ENCODE measurements at places on chromosomes 12 and 14. TPM values are rescaled to one million over a fixed set of nuclear protein-coding genes. Genes with fewer than 3 reads are reported as not detected.

WNT1 gene
- not detected for total RNA-seq

DTD2 gene
- total RNA-seq = 14.2 TPM

RD3L gene
- total RNA-seq = not detected

LIN52 gene
- total RNA-seq = 5.6 TPM

SLC6A13 gene
- not detected for total RNA-seq

RPS6KA5 gene
- 11.7 TPM for total RNA-seq

GYS2 gene
- not detected for total RNA-seq

AKAP6 gene
- total RNA-seq = 2.3 TPM

RAN gene
- 147 TPM for total RNA-seq

IAPP gene
- total RNA-seq = not detected

ZNF664 gene
- total RNA-seq = 26.8 TPM

DAO gene
- not detected for total RNA-seq

SYNJ2BP gene
- total RNA-seq = 12.0 TPM

ST8SIA1 gene
- 8.5 TPM for total RNA-seq

PROX2 gene
- total RNA-seq = 0.10 TPM

TNS2 gene
- 87.1 TPM for total RNA-seq

GRCh38 chr14:50040895-50041465 lies 75.4 kb downstream of the VCPKMT start:
- no peak for DNase-seq

- DNase-seq = no peak
Measured at GRCh38 chr14:97290065-97290464, 492.9 kb downstream of the VRK1 start.

- no peak for DNase-seq
Measured at GRCh38 chr12:26121323-26122060, 3.3 kb downstream of the BHLHE41 start.

GRCh38 chr12:96396914-96397313 lies 3.3 kb downstream of the CDK17 start:
- no peak for DNase-seq

GRCh38 chr12:75750716-75751306 lies 239.4 kb upstream of the KRR1 start:
- DNase-seq = no peak

GRCh38 chr12:104560881-104561280 lies 104.1 kb downstream of the CHST11 start:
- no peak for DNase-seq

DNA sequence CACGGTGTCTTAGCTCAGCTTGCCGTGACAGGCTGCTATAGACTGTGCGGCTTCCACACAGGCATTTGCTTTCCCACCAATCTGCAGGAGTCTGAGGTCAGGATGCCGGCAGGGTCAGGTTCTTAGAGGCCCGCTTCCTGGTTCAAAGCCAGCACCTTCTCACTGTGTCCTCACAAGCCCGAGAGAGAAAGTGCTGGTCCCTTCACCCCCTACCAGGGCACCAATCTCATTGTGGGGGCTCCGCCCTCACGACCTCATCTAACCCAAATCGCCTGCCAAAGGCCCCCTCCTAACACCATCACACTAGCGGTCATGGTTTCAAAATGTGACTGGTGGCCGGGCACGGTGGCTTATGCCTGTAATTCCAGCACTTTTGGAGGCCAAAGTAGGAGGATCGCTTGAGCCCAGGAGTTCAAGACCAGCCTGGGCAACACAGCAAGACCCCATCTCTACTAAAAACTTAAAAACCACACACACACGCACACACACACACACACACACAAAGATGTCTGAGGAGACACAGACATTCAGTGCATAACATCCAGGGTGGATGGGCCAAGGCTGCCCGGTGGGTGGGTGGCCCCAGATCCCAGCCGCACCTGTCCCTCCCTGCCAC lies 26.8 kb downstream of the MMP17 start:
- DNase-seq = no peak

DNA sequence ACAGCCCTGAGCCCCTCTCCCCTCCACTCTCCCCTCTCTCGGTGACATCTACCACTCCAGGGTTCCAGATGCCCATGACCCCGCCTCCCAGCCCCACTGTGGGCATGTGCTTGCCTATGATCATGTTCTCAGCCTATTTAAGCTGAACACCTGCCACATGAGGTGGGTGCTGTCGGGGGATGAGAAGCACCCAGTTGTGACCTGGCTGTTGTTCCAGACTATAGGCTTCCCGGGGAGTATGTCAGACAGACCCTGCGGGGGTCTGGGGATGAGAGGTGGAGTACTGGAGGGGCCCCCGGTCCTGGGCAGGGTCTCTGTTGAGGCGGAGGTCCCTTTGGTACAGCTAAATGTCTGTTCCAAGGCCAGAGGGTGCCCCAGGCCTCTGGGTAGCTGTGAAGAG lies 6.0 kb downstream of the VSX2 start:
- DNase-seq = no peak

DNA sequence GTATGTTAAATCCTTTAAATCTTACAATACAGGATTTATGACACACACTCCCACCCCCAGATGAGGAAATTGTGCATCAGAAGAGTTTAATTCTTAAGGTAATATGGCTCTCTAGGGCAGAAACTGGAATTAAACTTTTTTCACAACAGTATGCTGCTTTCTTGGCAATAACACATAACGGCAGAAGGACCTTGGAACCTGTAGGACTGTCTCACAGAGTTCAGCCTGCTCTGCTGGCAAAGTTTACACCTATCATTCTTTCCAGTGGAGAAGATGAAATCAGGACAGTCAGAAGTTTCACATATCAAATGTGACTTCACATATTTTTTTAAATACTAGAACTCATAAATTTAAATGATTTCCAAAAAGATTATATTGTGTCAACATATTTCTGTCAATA lies 30.6 kb upstream of the MYF6 start:
- DNase-seq = no peak

DNA sequence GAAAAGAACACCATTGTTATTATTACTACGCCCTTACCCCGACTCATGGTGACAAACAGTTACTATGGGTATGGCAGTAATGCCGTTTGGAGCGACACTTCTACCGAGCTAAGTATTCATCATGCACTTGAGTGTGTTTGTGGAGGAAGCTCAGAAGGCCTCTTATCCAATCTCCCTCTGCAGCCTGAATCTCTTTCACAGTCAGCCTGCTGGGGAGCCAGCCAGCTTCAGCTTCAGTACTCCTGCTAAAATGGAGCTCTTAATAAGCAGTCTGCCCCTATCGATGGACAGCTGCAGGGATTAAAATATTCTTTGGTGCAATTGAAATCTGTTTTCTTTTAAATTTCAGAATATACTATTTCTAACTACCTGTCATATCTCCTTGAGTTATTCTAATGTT lies 24.7 kb upstream of the ATP5MC2 start:
- DNase-seq = no peak

DNA sequence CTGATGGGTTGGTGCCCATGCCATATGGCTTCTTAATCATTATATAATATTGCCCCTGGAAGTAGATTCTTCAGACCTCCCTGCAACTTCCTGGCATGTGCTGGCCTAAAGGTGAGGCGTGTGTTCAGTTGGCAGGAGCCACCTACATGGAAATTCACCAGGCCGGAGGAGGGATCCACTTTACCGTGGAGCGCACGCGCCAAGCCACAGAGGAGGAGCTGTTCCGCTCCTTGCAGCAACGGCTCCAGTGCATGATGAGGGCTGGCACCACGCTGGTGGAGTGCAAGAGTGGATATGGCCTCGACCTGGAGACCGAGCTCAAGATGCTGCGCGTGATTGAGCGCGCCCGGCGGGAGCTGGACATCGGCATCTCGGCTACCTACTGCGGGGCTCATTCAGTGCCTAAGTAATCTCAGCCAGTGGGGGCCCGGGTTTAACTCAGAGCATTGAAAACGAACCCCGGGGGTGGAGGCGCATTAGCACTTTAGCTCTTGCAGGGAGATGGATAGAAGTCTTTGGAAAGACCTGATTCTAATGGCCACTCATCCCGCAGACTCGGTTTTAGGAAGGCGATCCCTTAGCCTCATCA lies 13.5 kb downstream of the AMDHD1 start:
- no peak for DNase-seq

GRCh38 chr14:34872822-34873588 lies 2.2 kb downstream of the BAZ1A start:
- DNase-seq = no peak

GRCh38 chr12:128813883-128814282 lies 9.9 kb downstream of the SLC15A4 start:
- no peak for DNase-seq

GRCh38 chr14:106308839-106309389 lies 782.5 kb downstream of the TMEM121 start:
- no peak for DNase-seq

DNA sequence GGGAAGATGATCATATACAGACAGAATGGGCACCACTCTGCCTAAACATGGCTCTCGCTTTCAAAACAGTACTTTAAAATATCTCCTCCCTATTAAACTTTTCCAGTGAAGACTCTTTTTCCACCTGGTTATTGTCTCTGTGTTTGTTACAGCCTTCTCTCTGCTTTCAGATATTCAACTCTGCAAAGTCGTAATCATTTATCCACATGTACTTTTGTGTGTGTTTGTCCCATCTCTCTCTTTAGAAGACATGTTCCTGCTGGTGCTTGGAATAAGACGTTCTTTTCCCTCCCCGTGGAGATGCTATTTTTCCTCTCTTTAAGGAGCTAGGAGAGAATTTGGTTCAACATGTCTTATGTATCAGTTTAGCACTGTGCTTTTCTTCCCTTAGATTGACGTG lies 45.1 kb downstream of the ETV6 start:
- no peak for DNase-seq

- DNase-seq = peak; percentile 60
Measured at GRCh38 chr14:88488081-88488480, 66.7 kb downstream of the PTPN21 start.

DNA sequence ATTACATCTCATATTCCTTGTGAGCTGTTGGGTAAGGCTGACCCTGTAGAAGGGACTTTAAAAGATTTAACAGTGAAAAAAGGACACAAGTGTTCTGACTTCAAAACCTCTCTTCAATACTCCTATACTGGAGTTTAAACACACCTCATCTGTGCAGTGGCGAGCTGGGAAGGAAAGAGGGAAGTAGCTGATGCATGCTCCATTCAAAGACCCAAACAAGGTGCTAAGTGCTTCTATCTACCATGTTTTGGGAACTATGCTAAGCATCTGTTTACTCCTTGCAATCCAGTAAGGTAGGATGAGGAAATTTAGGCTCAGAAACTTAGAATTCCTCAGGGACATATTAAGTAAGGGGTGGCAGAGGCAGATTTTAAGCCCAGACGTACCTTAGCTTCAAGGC lies 16.4 kb upstream of the DNM1L start:
- DNase-seq = no peak

- no peak for DNase-seq
Measured at GRCh38 chr12:41769810-41770209, 374.9 kb downstream of the GXYLT1 start.

DNA sequence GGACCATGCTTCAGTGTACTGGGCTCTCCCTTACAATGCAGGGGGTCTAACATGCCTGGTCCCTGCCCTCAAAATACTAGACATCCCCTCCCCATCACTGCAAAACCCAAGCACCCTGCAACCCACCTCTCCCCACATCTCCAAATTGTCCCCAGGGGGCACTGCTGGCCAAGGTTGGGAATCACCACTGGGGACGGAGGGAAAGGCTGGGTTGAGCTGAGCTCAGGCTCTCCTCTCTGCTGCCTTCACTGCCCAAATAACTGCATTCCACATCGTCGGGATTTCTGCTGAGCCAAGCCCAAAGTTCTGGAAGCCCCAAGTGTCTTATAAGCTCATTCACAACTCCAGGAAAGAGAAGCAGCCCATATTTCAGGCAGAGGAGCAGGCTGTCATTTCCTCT lies 69.6 kb downstream of the NT5DC3 start:
- DNase-seq = no peak

GRCh38 chr12:65318186-65318685 lies 39.8 kb downstream of the MSRB3 start:
- no peak for DNase-seq

DNA sequence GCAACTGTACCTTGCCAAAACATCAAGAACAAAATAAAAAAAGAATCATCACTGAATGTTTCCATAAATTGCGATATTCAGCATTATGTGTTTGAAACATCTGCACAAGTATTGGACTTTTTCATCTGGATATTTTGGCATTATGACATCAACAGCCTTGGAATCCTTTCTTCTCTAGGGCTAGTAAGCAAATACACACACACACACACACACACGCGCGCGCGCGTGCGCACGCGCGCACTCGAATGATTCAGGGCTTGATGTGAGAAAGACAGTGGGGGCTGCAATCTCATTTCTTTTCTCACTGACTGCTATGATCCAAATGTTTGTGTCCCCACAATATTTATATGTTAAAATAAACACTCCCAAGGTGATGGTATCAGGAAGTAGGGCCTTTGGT lies 90.0 kb upstream of the SLC38A4 start:
- no peak for DNase-seq

- DNase-seq = no peak
Measured at GRCh38 chr12:44873898-44874297, 2.2 kb downstream of the NELL2 start.

GRCh38 chr14:97687944-97688630 lies 890.9 kb downstream of the VRK1 start:
- DNase-seq = peak; percentile 89

- no peak for DNase-seq
Measured at GRCh38 chr12:86015026-86015425, 140.9 kb downstream of the NTS start.

DNA sequence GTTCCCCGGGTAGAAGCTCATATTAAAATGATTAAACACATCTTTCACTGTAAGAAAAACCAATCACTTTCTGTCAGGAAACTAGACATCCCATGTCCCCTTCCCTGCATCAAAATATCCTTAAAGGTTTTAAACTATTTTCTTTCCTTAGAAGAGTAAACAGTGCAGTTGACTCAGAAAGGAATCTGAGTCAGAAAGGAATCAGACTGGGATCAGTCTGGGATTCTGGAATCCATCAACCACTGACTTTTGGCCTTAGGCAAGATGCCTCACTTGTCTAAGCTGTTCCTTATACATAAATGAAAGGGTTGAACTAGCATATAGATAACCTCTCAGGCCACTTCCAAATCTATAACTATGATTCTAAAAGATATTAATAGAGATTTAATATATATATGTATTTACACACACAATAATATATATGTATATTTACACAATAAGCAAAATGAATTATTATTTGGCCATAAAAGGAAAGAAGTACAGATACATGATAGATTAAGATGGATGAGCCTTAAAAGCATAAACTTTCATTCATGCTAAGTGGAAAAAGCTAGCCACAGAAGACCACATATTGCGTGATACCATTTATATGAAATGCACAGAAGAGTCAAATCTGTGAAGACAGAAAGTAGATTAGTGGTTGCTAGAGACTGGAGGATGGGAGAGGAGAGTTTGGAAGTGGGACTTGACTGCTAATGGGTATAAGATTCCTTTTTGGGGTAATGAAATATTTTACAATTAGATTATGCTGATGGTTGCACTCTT lies 114.4 kb downstream of the SLC38A1 start:
- DNase-seq = no peak

DNA sequence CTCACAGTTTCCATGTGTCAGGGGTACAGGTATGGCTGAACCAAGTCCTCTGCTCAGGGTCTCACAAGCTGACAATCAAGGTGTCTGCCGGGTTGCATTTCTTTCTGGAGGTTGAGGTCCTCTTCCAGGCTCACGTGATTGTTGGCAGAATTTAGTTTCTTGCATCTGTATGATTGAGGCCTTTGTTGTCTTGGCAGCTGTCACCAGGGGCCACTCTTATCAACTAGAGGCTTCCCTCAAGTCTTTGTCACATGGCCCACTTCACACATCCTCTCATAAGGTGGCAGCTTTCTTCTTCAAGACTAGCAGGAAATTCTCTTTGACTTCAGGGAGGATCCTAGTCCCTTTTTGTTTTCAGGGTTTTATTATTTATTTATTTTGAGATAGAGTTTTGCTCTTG lies 46.0 kb upstream of the FOS start:
- no peak for DNase-seq

Data from lower leg skin (tissue), 4 donors.